Nephron progenitor cell (in vitro differentiated cells): ENCODE measurements at places on chromosomes 3 and 15.
A peak's percentile ranks its signal among the peaks of the same experiment; 100 is the strongest.

DNA sequence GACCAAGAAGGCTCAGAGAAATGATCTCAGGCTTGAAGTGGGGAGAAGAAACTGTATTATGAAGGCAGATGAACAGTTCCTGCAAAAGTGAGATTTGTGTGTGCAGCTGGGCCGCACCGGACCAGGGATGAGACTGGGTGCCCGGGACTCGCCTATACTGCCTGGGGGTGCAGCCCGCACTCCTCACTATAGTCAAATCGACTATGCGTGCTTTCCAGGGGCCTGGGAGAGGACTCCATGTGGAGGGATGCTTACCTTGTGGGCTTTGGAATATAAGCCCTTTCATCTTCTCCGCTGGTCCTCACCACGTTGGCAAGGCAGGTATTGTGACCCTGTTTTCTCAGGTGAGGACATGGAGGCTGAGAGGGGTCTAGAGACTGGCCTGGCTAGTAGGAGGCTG is 32.9 kb upstream of the APOD start:
- DNase-seq = no peak

DNA sequence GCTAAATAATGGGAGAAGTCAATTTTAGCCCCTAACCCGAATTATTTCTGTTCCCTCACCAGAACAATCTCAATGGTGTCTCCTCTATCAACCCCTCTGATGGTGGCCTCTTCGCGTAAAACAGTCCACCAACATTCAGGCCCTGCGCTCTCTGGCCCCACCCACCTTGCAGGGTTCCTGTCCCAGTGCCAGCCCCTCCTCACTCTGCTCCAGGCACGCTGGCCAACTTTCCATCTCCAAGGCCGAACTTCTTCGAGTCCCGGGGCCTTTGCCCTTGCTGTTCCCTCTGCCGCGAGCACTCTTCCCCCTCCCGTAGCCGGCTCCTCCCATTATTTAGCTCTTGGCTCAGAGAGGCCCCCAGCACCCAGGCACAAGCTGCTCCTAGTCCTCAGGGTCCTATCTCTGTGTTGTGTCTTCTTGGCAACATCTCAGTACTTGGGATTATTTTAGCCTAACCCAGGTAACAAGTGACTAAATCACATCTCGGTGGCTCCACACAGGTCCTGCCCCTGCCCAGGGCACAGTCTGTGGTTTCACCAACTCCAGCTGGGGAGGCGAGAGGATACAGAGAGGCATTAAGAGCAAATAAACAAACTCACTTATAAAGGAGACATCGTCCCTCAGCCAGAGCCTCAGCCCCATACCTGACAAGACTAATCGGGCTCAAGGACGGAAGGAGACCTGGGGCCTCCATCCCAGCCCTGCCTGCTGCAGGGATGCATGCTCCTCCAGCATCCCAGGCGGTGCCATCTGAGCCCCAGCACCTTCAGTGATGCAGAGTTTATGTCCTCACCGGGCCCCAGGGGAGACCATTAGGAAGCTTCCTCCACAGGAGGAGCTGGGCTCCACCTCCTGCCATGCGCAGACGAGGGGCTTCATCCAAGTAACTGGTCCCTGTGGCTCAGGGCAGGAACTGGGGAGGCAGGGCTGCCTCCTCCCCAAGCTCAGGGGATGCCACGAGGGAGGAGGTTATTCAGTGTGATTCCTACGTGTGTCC is 19.7 kb upstream of the IQSEC1 start:
- DNase-seq = no peak

- peak; percentile 85 for DNase-seq
These were observed 275.3 kb downstream of the UACA start for GRCh38 chr15:70488002-70488605.

DNA sequence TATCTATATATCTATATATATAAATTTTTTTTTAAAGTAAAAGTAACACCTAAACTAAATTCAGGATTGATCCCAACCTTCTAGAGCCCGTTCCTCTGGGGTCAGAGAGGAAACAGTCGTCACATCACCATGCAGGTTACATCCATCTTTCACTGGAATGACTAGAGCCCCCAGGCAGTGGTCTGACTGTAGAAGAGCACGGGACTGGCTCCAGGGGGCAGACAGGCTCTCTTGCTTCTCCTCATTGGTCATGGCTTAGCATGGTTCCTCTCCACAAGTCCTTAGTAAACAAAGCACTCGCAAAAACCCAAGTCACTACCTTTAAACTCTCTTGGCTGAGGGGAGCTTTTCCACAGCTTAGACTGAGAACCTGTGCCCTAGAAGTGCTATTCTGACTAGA is 110.5 kb downstream of the NR2F2 start:
- no peak for DNase-seq

DNA sequence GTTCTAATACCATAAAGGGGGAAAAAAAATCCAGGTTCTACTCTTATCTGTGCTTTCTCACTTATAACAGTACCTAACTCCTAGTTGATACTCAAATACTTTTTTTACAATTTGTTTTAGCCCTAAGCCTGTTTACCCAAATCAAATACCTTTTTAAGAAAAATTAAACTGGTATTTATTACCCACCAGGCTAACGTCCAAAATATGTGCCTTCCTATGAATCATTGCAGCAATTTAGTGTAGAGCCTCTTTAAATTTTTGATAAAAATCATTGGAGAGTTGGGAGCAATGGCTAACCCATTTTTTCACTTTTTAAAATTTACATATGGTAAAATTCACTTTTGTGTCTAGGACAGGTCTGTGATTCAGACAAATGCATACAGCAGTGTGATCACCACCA is 27.9 kb downstream of the FILIP1L start:
- DNase-seq = no peak

- DNase-seq = peak; percentile 86
These were observed 37.7 kb upstream of the LCTL start for GRCh38 chr15:66603301-66604179.

DNA sequence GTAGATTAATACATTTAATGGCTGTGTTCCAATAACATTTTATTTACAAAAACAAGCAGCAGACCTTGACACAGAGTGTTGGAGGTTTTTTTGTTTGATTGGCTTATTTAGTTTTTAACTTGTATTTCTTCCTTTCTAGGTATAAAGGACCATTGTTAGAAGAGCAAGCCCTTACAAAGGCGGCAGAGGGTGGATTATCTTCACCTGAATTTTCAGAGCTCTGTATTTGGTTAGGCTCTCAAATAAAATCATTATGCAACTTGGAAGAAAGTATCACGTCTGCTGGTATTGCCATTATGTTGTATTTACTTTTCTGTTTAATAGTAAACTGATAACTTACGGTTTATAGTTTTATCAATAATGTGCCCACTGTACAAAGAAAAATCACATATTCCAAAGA is 10.0 kb downstream of the FAM98B start:
- DNase-seq = no peak

DNA sequence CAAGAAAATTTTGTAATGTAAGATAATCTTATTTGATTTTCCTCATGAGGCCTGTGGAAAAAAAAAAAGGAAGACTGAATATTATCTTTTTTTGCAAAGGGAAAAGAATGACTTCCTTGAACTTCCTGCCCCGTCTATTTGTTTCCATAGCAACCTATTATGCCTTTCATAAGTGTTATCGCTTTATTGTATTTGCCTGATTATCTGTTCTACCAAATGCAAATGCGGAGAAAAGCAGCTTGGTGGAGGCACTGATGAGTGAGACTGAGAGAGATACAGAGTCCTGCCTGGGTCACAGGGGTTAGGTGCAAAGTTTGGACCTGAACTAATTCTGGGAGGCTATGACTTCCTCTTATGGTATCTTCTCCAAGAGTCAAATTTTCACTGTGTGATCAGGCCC is 334.0 kb upstream of the KCNMB2 start:
- no peak for DNase-seq

GRCh38 chr3:15215996-15216395 is 9.9 kb downstream of the CAPN7 start:
- no peak for DNase-seq

GRCh38 chr15:62584301-62585235 is 419.5 kb upstream of the C2CD4B start:
- DNase-seq = no peak

DNA sequence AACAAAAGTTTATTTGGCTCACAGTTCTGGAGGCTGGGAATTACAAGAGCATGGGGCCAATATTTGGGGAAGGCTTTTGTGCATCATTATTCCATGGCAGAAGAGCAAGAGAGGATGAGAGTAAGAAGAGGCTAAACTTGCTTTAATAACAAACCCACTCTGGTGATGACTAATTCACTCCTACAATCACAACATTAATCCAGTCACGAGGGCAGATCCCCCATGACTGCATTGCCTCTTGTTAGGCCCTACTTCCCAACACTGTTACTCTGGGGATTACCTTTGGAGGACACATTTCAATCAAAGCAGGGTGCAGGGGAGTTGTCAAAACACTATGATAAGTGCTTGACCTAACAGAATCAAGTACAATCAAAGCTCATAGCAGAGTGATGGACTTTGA is 181.7 kb downstream of the BBX start:
- no peak for DNase-seq

- no peak for DNase-seq
These were observed 47.4 kb downstream of the CBLB start for GRCh38 chr3:105821433-105821832.

- DNase-seq = no peak
These were observed 206.9 kb upstream of the BHLHE40 start for GRCh38 chr3:4772171-4772804.

DNA sequence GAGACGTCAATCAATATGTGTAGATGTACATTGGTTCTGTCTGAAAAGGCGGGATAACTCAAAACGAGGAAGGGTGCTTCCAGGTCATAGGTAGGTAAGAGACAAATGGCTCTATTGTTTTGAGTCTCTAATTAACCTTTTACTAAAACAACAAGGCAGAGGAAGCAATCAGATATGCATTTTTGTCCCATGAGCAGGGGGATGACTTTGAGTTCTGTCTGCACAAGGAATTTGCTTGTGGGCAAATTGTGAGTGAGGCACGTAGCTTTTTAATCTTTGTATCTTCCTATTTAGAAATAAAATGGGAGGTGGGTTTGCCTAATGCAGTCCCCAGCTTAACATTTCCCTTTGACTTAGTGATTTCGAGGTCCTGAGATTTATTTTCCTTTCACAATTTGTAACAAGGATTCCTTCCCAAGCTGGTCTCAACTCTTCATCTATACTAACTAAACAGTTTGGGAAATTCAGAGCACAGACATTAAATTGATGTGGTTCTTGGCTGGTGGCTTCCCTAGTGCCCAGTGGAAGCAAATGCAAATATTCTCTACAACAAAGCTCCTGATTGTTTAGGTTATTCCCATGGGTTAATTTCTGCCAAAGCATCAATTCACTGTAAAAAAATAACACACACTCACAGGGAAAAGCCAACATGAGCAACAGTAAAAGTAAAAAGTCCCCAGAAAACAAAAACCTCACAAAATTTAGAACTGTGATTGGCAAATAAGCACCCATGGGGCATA is 738.8 kb upstream of the SGO1 start:
- no peak for DNase-seq

DNA sequence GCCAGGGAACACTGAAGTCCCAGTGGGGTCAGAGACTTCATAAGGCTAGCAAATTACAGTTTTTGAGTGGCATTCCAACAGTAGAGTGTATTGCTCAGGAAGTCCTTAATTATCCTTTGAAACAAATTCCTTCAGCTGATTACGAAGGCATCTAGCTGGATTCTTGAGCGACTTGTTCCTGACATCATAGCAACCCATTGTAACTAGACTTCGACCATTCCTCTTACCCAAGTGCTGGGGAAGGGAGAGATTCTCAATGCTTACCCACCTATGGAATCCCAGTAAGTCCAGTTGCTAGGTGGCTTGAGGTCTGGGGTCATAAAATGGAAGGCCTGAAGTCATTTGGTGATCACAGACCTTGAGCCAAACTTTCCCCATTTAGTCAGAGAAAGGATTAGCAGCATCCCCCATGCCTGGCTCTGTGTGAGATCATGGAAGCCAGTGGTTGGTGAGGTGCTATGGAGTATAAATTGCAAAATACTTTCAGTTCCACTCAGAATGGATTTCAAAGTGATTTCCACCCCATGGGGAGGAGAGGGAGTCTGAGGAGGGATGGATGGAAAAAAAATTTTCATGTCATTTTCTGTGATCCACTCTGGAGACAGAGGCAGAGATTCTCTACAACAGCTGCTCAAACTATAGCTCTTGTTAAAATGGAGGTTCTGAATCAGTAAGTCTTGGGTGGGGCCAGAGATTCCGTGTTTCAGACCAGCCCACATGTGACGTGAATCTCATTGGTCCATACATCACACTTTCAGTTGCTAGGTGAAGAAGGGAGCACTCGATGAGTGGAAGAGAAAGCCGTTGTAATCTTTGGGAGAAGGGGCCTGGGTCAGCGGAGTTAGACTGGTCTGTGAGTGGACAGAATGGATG is 45.7 kb downstream of the CD86 start:
- DNase-seq = no peak

GRCh38 chr3:13249664-13250390 is 170.3 kb downstream of the NUP210 start:
- DNase-seq = no peak

DNA sequence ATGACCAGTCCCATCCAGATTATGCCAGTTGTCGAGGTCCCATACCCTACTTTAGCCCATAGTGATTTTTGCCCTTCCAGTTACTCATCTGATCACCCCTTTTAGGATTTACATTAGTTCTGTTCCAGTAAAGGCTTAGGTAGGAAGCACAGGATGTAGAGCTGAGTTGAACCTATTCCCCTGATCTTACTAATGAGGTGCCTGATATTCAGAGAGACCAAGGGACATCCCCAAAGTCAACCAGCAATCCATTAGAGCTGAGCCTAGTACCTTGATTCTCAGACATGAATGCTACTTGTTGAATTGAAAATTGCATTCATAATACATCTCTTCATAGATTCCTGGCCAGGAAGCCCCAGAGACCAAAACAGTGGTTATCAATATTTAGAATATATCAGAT is 24.7 kb downstream of the CTDSPL start:
- DNase-seq = no peak

DNA sequence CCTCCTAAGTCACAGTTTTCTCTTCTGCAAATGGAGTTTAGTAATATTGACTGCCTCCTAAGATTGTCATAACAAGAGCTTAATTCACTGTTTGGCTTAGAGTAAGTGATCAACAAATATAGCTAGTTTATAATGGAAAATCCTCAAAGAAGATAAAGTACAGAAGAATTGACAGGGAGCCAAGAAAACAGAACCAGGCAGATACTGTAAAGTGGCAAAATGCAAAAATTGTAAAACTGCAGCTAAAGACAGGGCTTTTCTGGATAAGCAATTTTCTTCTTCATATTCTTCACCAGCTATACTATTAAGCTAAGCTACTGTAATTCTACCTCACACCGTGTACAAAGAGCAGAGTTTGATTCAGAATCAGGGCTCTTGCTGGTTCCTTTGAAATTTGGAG is 148.6 kb downstream of the ARPP21 start:
- DNase-seq = no peak

GRCh38 chr3:18575573-18575972 is 150.4 kb upstream of the SATB1 start:
- DNase-seq = no peak

- no peak for DNase-seq
These were observed 2.0 kb upstream of the PPCDC start for GRCh38 chr15:75021341-75021740.
